Thymus (tissue), 14 donors: ENCODE measurements at places on chromosomes 2 and 18.

DNA sequence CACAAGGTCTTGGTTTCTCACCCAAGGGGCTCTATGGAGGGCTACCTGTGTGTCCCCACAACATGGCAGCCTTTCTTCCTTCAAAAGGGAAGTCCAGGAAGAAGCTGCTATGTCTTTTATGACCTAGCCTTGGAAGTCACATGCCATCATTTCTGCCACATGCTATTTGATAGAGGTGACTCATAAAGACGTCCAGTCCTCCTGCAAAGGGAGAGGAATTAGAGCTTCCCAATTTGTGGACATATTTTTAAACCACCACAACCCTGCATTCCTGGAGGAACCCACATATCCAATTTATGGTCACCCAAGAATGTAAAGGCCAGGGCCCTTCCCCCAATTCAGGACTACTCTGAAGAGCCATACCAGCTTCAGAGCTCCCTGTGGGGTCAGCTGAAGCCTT lies 246.2 kb downstream of the CYP26B1 start:
- H3K27me3 ChIP-seq = no peaks in the 10 kb centered on the region
- H3K4me3 ChIP-seq = no peak overlapping the region
- no peaks in the 10 kb centered on the region for H3K36me3 ChIP-seq
- no peak for DNase-seq

- no peaks in the 10 kb centered on the region for H3K36me3 ChIP-seq
- no peak overlapping the region for H3K4me3 ChIP-seq
- H3K27ac ChIP-seq = no peak overlapping the region
Observed at GRCh38 chr2:165435611-165436010, 33.9 kb upstream of the CSRNP3 start.

GRCh38 chr2:6073191-6074088 lies 381.3 kb downstream of the SOX11 start:
- no peak for DNase-seq
- no peaks in the 10 kb centered on the region for H3K4me1 ChIP-seq
- no peak overlapping the region for H3K27ac ChIP-seq
- no peak overlapping the region for H3K4me3 ChIP-seq
- peaks cover 2% of the 10 kb centered on the region for H3K27me3 ChIP-seq

GRCh38 chr18:10148189-10148929 lies 234.5 kb downstream of the VAPA start:
- no peak overlapping the region for H3K4me3 ChIP-seq
- H3K4me1 ChIP-seq = no peaks in the 10 kb centered on the region
- H3K36me3 ChIP-seq = no peaks in the 10 kb centered on the region
- H3K27me3 ChIP-seq = no peaks in the 10 kb centered on the region
- no peak overlapping the region for H3K27ac ChIP-seq

GRCh38 chr18:3447068-3447894 lies 2.7 kb upstream of the TGIF1 start:
- peak overlapping the region; percentile 97 for H3K27ac ChIP-seq
- no peaks in the 10 kb centered on the region for H3K36me3 ChIP-seq
- peak overlapping the region; percentile 84 for H3K4me3 ChIP-seq
- H3K4me1 ChIP-seq = peaks cover 32% of the 10 kb centered on the region
- H3K27me3 ChIP-seq = no peaks in the 10 kb centered on the region
- DNase-seq = peak; percentile 55

DNA sequence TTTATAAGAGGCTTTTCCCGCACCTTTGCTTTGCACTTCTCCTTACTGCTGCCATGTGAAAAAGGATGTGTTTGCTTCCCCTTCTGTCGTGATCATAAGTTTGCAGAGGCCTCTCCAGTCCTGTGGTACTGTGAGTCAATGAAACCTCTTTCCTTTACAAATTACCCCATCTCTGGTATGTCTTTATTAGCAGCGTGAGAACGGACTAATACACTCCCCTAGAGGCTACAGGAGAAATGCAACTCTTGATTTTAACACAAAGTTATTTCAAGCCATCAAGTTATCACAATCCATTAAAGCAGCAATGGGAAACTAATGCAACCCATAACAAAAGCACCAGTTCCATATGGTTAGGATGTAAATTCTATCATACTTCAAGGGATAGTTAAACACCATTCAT lies 1378.8 kb upstream of the DDX18 start:
- no peaks in the 10 kb centered on the region for H3K4me1 ChIP-seq
- H3K36me3 ChIP-seq = no peaks in the 10 kb centered on the region
- H3K27me3 ChIP-seq = no peaks in the 10 kb centered on the region
- no peak for DNase-seq
- H3K27ac ChIP-seq = no peak overlapping the region

GRCh38 chr18:40215979-40216378 lies 1739.1 kb upstream of the PIK3C3 start:
- H3K27me3 ChIP-seq = no peaks in the 10 kb centered on the region
- H3K27ac ChIP-seq = no peak overlapping the region
- no peaks in the 10 kb centered on the region for H3K4me1 ChIP-seq
- no peak for DNase-seq
- no peak overlapping the region for H3K4me3 ChIP-seq
